GM19239 (cell line): ENCODE measurements at places on chromosomes 6 and 20.

DNA sequence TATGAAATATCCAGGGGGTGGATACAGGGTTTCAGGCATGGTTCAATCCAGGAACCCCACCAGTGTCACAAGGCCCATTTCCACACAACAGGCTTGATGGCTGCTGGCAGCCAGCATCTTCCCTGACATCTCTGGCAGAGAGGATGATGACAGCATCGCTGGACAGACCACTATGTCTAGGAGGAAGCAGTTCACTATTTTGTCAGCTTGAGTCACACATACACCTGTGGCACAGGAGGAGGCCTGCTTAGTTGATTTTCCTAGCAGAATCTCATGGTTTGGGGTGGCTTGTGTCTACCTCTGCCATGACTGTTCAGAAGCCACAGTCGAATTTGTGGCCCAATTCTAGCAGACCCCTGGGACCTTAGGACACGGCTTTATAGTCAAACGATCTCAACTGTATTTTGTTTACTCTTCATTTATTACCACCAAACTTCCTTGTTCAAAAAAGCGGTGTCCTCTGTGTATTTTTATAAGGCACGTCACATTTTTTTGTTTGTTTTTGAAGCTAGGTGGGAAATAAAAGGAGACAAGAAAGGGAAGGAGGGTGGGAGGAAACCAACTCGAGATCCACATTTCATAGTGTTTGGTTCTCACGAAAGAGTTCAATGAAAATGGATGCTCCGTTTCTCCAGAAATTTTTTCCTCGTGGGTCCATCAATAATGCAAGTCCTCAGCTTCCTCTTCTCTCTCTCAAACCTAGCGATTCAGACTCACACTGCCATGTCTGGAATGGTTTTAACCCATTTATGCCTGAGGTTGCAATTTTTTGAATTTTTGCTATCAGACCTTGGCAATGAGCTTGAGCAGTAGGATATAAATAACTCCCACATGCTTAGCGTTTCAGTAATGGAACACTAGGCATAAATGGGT lies 94.4 kb downstream of the TOX2 start:
- no peak for DNase-seq

DNA sequence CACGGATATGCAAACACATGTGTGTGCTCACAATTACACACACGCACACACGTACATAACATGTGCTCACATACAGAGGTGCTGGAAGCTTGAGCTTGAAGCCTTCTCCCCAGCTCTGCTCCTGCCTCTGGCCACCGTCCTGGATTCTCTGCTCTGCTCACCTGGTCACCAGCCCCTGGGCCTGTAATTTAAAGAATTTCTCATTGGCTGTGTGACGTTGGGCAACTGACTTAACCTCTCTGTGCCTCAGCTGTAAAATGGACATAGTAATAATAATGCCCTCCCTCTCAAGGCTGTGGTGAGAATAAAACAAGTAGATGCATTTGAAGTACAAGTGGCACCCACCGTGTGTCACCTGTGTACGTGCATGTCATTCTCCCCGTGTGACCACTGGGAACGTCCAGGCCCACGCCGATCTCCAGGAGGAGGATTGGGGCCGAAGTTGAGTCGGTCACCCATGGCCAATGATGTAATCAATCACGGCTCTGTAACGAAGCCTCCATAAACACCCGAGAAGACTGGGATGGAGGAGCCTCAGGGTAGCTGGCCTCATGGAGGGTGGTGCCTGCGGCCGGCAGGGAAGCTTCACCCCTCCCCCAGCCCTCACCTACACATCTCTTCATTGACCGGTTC lies 160.9 kb upstream of the AFDN start:
- no peak for DNase-seq

DNA sequence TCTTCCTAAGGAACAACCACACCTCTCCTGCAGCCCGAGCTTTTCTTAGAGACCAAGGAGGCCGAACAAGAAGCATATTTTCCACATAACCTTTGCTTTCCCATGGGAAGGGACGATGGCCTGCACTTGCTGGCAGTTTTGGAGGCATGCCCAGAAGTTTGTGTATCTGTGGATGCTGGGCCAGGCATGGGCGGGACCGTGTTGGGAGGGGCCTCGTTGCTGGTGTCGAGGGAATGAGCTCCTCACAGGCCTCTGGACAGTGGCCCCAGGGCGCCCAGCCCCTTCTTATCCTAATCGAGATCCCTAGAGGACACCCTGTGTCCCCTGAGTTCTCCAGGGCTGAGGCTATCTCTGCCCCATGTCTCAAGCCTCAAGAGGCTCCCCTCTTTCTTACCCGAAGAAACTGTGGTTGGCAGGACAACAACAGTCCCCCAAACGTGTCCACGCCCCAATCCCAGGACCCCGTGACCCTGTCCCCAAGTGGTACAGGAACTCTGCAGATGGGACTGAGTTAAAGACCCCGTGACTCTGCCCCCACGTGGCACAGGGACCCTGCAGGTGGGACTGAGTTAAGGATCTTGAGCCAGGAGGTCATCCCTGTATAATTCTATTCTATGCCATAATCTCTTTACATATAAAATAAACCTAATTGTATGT lies 99.5 kb upstream of the BHLHE23 start:
- no peak for DNase-seq

- no peak for DNase-seq
These were observed 6.5 kb downstream of the PHIP start for GRCh38 chr6:79071547-79071946.

- no peak for DNase-seq
These were observed 69.3 kb downstream of the IBTK start for GRCh38 chr6:82178077-82178758.

DNA sequence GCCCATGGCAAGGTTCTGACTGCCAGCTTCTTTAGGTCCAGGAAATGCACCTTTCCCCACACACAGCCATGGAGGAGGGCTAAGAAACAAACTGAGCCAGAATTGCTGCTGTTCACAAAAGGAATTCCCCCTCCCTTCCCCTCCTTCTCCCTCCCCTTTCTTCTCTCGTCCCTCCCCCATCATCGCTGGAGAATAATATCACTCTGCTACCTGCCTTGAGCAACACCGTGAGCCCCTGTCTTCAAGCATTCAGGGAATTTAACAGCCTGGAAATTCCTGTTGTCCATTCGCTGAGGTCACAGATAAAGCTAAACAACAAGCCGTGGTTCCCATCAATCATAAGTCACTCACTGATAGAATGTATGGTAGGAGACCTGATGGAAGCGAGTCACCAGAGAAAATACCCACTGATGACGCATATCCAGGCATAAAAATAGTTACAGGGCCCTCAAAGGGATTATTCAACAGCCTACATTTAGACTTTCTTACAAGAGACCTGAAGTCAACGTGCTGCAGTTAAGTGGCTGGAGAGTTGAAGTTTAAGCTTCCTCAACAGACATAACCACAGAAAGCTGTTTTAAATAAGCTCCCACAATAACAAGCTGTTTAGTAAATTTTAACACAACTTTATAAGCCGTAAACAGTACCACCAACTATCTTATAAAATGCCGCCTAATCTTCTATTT lies 59.7 kb downstream of the HIVEP2 start:
- DNase-seq: no peak

- no peak for DNase-seq
These were observed 30.7 kb upstream of the MYLIP start for GRCh38 chr6:16098211-16098610.

GRCh38 chr6:156260815-156261214 lies 516.4 kb upstream of the ARID1B start:
- no peak for DNase-seq

- DNase-seq: no peak
These were observed 10.0 kb upstream of the PFDN4 start for GRCh38 chr20:54197621-54198604.

- no peak for DNase-seq
These were observed 457.8 kb downstream of the EPM2A start for GRCh38 chr6:145277358-145278086.

GRCh38 chr6:72218125-72218524 lies 331.8 kb downstream of the RIMS1 start:
- DNase-seq: no peak

GRCh38 chr6:43771858-43772680 lies 2.1 kb downstream of the VEGFA start:
- peak; percentile 46 for DNase-seq

- no peak for DNase-seq
These were observed 22.0 kb upstream of the L3MBTL3 start for GRCh38 chr6:129996387-129996786.

- DNase-seq: no peak
These were observed 2.2 kb downstream of the UBR2 start for GRCh38 chr6:42565823-42566613.

DNA sequence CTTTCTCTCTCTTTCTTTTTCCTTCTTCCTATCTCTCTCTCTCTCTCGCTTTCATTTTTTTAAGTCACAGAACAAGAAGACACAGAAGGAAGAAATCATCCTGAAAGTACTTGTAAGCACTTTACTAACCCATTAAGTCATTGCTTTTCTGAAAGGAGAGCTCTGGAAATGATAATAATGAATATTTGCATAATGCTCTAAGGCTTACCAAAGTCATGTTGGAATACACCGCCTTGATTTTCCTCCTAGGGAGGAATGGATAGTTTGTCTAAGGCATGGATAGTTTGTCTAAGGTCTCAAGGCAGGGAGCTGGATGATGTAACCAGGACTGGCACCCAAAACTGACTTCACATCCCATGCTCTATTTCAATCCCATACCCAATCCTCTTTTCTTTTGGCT lies 12.9 kb upstream of the CTCFL start:
- no peak for DNase-seq

DNA sequence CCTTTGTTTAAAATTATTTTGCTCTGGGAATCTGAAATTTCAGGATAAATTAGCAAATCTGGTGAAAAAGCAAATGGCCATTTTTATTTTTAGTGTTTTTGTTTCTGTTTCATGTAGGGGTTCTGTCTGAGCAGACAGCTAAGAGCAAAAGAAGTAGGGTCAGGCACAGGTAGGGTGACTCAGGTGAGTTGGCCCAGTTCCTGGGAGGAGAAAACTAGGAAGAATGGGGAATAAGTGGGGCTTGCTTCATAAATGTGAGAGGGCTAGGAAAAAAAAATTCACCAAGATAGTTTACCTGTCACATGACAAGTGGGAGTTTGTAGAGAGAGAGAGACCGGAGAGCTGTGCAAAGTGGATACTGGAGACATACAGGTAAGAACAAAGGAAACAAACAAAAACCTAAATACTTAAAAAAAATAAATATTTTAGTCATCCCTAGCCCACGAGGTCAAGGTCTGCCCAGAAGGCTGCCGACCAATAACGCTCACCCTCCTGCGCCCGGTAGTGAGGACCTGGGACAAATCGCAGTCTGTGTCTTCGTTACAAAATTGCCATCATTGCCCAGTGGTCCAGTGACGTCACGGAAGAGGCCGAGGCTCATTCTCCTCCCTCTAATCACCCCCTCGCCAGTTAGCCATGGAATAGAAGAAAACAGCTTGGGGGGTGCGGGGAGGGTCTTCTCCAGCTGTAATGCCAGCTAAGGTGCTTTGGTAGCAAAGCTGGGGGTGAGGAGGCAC lies 2.3 kb downstream of the THBD start:
- DNase-seq: no peak

GRCh38 chr6:57302477-57302876 lies 15.0 kb upstream of the PRIM2 start:
- no peak for DNase-seq

GRCh38 chr6:107936162-107936909 lies 21.7 kb downstream of the SEC63 start:
- DNase-seq: no peak

GRCh38 chr6:64146094-64146493 lies 510.5 kb downstream of the PHF3 start:
- DNase-seq: no peak

GRCh38 chr6:20722455-20722854 lies 188.2 kb downstream of the CDKAL1 start:
- no peak for DNase-seq
